ENCODE measurements at places on chromosomes 12 and 14.
A peak's percentile ranks its signal among the peaks of the same experiment; 100 is the strongest.

DNA sequence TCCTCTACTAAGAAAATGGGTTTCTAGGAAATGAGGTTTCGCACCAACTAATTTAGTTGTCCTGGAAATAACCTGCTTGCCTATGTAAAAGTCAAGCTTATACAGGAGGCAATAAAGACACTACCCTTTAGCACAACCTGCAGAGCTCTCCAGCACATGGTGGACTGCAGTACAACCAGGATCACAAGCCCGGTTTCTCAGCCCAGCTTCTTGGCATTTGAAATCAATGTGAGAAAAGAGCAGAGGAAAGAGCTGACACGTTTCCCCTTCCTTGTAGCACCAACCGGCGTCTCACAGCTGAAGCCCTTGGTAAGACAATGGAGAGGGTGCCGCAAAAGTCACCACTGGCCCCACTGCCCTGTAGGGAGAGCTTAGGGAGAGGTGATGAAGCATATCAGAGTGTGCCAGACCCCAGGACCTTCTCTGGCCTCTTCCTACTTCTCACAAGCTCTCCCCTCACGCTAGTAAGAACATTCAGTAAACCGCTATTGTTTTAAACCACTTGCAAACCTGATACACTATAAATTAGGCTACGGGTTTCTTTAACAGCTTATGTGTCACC is 8.6 kb downstream of the SPTLC2 start:
- peak; percentile 19 for DNase-seq

GRCh38 chr14:29339494-29340172 is 573.0 kb downstream of the FOXG1 start:
- DNase-seq: no peak

DNA sequence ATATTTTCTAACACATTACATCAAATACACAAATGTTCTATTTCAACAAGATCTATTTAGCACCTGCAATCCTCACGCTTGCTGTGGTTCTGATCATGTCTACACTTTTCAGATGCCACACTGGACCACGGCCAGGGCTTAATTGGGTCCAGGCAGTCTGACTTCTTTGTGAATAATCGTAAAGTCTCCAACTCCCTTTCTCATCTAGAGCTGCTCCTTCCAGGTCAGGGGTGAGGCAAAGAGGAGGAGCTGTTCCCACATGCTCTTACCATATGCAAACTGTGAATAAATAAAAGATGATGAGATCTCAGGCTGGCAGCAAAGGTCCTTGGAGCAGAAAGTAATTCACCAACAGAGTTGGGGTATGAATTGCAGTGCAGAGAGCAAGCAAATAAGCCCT is 316.6 kb downstream of the GLT1D1 start:
- no peak for DNase-seq

GRCh38 chr14:103091041-103091882 is 3.3 kb upstream of the EXOC3L4 start:
- peak; percentile 90 for DNase-seq

DNA sequence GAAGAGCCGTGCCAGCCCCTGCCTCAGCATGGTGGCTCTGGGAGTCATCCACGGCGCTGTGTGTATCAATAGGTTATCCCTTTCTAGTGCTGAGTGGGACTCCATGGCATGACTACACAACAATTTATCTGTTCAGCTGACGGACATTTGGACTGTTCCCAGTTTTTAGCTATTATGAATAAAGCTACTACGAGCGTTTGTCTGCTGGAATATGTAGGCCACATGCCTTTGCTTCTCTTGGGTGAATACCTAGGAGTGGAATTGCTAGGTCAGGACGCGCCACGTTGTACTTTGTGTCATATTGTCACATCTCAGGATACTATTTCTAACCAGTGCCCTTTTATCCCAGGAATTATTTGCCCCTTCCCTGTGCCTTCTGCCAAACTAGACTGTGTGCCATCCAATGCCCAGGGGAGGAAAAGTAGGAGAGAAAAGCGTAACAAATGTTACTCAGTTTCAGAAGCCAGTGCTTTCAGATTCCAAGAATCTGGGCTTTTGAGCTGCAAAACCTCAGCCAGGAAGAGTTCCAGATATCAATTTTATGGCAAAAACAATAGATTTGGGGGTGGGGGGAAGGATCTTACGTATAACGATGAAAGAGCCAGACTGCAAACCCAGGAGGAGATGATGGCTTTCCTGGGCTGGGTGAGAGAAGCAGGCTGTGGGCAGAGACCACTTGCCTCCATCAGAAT is 62.5 kb upstream of the NCOR2 start:
- no peak for DNase-seq

GRCh38 chr14:67477926-67478799 is 10.4 kb downstream of the TMEM229B start:
- DNase-seq: no peak

DNA sequence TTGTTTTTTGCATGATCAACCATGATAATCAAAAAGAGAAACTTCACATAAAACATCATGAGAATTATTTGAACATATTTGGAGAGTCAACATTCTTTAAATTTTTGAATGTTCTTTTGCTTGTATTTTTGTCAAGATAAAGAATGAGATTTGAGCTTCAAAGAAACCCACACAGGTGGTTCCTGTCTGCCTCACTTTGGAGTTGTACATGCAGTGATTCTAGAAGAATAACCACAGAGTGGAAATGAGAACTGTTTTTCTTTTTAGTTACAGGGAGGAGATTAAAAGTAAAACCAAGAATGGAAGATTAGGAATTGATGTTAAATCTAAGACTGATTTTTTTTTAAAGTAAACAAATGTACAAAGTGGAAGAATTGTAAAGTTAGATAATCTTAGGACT is 2.3 kb upstream of the ZNF705A start:
- no peak for DNase-seq

- DNase-seq: no peak
These were observed 117.8 kb upstream of the HIF1A start for GRCh38 chr14:61577506-61577931.

DNA sequence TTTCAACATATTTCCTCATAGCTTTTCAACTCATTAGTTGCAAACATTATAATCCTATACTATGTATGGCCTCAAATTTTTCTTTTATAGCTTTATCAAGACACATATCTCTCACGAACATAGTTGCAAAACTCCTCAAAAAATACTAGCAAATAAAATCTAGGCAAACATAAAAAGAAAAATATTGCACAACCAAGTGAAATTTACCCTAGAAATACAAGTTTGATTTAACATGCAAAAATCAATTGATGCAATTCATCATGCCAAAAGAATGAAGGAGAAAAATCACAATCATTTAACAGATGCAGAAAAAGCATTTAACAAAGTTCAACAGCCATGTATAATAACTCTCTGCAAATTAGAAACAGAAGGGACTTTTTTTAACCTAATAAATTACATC is 33.3 kb upstream of the KCNH5 start:
- no peak for DNase-seq

- DNase-seq: no peak
These were observed 161.7 kb downstream of the TMX1 start for GRCh38 chr14:51401756-51402155.

GRCh38 chr12:48389409-48389808 is 38.7 kb upstream of the ZNF641 start:
- no peak for DNase-seq

- DNase-seq: peak; percentile 67
These were observed 108.7 kb upstream of the CCND2 start for GRCh38 chr12:4164559-4165558.
